ENCODE measurements at places on chromosomes 11 and 22.

DNA sequence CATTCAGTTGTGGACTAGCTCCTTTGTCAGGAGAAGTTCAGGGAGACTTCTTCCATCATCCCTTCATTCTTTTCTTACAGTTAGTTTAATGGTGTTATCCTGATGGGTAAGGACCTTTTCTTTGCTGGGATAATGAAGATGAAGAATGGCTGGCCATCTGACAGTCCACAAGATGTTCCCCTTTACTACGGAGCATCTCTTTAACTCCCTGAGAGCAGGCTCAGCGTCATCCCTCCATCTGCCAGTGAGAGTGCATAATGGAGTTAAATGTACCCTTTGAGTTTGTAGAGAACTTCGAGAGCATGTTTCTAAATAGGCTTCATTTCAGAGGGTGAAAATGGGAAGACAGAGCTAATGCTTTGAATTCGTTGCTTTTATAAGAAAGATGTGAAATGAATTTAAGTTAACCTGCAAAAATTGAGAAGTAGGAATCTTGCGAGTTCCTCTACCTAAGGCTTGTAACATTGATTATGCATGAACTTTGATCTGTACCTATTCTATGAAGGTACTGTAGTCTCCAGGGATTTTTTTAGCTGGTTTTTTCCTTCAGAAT, 1.7 kb downstream of the EP300 start:
- no peak for DNase-seq

GRCh38 chr11:11577251-11577855, 44.5 kb downstream of the GALNT18 start:
- no peak for DNase-seq

DNA sequence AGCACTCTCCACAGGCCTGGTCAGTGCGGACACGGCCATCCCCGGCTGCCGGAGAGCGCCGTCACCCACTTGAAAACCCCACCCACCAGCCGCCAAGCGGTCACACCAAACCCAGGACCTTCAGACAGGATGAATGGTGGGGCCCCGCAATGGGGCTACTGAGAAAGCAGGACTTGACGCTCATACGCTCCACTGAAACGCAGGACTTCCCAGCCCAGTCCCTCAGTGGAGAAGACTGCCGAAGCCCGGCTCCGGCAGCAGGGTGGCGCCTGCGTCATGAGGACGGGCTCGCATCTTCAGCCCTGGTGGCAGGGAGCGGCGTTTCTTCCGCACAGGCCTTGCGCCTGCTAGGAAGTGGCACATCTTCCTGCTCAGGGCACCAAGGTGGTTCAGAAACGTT, 15.3 kb upstream of the PHLDA2 start:
- DNase-seq, result no peak

DNA sequence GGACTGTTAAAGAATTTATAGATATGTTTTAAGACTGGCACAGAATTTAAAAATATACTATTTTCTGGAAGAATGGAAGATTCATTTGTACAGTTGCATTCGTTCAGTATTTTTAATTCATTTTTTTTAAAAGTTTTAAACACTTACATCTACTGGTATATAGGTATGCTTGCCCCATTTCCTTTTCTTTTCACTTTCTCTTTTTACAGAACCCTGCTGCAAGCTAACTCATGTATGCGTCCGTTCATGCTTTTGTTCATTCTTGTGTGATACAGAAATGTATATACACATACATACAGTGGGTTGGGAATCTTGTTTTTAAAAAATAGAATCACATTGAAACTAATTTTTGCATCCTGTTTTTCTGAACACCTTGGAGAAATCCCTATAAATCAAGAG, 31.0 kb downstream of the PACS1 start:
- DNase-seq, result no peak

DNA sequence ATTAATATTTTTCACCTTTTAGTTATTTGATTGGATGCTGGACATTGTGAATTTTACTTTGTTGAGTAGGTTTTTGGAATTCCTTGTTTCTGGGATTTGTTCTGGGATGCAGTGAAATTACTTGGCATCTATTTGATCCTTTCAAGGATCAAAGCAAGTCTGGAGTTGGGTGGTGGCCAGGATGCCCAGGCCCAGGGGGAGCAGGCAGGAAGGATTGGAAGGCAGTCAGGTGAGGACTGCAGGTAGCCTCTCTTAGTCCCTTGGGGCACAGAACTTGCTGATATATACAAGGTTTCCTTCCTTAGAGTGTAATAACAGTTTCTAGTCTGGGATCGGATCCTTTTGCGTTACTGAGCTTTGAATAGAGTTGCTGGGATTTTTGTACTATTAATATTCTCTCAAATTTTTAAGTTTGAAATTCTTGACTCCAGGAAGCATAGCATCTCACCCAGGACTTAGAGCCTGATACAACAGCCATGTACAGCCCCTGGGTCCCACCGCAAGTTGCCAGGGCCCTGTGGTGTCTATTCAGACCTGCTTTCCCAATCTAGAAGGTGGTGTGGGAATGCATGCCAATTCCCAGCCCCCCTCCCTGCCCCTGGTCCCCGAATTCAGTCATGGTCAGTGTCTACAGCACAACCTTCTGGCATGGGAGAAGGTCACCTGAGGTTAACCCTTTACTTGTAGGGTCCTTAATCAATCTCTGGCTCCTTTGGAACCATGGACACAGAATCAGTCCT, 6.1 kb downstream of the ZNF74 start:
- no peak for DNase-seq

DNA sequence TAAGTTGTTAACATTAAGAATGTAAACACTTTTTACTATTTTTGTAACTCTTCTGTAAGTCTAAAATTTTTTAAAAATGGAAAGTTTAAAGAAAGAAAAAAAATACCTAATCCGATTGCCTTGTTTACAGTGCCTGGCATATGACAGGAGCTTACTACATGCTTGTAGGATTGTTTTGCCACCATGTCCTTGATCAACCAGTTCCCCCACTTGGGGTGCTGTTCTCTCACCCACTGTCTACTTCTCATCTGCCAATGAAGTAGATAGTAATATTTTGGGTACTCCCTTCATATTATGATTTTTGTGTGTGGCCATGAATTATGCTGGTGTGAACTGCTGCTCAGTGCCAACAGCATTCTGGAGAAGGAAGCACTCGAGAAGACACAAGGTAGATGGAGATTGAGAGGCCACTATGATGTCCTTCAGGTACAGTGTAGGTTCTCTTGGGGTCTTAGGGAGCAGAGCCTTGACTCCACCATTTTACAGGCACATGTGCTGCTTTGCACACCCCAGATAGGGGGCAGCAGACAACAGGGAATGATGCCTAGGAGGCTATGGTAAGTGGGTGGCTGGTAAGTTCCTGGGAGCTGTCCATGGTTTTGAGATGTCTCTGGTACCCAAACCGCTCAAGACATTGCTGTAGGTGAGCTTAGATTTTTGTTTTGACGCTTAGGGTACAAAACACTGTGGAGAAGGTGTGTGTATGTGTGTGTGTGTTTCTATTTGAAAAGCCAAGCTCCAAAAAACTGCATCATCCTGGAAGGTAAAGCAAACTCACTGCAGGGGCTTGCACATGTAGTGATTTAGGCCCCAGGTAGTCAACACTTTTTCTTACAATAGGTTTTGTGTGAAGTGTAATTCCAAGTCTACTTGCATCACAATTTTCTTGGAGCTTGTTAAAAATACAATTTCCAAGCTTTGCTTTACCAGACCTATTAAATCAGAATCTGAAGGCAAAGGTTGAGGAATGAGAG, 494.5 kb upstream of the LARGE1 start:
- no peak for DNase-seq

GRCh38 chr11:68892576-68892975, 11.1 kb downstream of the MRPL21 start:
- DNase-seq, result no peak

DNA sequence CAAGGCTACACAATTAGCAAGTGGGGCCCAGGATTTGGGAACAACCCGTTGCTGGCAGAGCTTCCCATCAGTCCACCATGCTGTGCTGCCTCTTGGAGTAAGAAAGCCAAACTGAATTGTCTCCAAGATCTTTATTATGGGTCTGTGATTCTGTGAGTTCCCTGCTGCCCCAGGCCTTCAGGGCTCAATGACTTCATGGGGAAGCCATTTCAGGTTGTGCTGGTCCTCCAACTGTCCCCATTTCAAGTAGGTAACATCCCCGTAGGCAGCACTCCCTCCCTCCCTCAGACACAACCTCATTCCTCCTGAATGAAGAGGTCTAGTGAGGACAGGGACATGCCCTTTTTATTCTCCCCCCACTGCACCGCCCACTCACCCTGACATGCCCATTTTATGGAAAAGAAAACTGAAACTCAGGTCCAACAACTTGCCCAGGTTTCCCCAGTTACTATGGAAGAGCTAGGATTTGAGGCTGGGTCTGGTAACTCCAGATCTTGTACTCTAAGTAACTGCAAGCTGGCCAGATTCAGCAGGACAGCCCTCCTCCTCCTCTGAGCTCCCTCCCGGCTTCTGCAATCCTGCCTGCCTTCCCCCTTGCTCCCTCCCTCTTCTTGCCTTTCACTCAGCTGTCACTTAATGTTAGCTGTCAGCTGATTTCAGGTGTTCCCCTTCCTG, 8.2 kb upstream of the YWHAH start:
- DNase-seq, result no peak

- no peak for DNase-seq
Observed at GRCh38 chr22:50670513-50670912, 2.1 kb upstream of the SHANK3 start.

DNA sequence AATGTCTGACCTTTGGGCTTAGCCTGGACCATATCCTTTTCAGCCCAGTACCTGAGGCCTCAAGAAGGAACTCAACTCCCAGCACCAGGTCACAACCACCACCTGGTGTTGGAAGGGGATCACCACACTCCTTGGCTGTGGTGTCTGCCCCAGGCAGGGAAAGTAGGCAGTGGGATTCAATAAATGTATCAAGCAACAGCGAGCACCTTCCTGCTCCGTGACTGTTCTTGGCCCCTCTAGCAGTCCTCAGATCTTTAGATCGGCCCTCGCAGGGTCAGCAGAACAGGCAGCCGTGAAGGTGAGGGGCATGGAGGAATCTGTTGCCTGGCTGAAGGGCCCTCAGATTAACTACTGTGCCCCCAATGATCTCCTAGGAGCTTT, 15.9 kb downstream of the ARFGAP2 start:
- DNase-seq, result no peak

DNA sequence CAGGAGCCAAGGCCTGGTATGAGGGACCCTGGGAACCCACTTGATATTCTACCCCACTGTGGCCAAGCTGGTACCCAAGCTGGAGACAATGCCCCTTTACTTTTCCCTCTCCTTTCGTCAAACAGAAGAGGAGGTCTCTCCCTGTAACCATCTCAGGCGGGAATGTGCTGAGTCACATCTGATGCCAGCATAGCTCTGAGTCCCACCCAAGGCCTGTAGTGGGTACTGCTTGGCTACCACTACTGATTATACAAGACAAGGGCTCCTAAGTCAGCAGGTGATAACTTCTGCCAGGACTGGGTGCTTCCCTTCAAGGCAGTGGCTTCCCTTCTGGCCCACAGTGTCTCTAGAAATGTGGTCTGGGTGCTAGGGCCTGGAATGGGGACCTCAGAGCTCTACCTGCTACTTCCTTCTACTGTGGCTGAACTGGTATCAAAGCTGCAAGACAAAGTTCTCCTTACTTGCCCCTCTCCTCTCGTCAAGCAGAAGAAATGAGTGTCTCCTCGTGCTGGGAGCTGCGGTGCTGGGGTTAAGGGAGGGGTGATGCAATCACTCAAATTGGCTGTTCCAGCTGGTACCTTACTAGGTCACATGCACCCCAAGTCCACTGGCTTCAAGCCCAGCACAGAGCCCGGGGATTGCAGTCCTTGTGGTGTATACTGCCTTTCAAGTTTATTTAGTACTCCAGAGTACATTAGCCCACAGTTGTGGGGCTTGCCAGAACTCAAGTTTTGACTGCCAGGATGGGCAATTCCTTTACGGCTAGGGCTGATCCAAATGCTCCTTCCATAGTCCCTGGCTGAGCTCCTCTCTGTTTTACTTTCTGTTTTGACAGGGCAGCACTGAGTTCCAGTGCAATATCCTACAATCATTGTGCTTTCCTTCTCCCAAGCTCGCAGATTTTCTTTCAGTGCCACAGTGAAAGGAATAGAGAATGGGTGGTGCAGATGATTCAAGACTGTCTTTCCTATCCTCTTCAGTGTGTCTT, 419.7 kb upstream of the CNTN5 start:
- no peak for DNase-seq

- DNase-seq, result no peak
Observed at GRCh38 chr11:9741260-9741659, 77.4 kb downstream of the SWAP70 start.

DNA sequence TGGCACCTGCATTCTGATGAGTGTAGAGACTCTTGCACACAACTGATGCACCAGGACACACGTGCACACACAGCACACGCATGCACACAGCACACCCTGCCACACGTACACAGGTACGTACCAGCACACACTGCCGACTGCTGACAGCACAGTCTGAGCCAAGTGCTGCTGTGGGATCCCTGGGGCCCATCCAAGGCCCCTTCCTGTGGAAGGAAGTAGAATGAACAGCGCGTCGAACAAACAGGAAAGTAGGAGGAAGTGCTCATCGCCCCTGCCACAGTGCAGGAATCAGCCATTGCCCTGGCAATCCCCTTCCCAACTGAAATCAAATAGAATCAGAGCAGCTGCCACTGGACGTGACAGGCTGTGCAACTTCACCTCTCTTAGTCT, 57.9 kb downstream of the CD82 start:
- no peak for DNase-seq

DNA sequence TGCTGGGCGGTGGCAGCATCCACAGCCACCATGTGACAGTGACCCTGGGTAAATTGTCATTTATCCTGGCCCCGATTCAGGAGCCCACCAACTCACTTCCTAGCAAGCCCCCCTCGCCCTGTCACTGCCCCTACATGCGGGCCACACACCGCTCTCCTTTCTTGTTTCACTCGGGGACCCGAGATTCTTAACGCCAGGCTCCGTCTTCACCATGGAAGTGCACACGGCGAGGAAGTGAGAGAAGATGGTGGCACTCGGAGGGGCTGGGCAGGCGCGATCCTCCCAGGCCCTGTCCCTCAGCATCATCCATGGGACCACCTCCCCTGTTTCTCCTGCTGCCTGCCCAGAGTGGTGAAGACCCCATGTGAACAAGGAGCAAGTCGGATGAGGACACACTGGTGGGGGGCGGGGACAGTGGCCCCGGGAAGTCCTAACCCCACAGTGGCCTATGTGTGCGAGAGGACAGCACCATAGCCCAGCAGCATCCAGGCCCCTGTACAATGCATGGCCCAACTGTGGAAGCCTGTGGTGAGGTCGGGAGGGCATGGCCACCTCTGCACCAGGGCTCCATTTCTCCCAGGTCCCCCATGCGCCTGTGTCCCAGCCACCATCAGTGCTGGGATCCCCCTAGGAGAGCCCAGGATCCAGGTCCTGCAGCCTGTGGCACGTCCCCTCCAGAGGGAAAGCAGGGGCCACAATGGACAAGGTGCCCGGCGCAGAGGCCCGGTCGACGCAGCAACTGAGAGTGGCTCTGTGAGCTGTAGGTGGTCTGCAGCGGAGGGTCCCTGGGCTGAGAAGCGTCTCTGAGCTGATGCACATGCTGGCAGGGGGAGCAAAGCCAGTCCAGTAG, 262.8 kb downstream of the BRD1 start:
- no peak for DNase-seq

DNA sequence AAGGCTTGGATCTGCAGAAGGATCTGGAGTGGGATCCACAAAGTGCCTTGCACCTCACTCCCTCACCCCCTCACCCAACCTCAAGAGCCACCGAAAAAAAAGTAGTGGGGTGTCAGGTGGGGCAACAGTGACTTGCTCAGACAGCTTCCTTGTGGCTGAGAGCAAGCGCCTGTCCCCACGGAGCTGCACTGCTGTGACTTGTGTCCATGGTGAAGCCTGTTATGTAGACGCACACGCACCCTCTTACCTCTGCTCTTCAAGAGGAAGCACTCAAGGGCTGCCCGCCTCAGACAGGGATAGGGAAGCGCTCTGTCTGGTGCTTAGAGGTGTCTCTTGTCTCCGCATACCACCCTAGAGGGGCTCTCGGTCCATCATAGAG, 1.2 kb downstream of the DRD2 start:
- no peak for DNase-seq

GRCh38 chr22:24146791-24147353, 34.4 kb upstream of the SUSD2 start:
- no peak for DNase-seq
